ENCODE measurements at places on chromosomes 3 and 15.

DNA sequence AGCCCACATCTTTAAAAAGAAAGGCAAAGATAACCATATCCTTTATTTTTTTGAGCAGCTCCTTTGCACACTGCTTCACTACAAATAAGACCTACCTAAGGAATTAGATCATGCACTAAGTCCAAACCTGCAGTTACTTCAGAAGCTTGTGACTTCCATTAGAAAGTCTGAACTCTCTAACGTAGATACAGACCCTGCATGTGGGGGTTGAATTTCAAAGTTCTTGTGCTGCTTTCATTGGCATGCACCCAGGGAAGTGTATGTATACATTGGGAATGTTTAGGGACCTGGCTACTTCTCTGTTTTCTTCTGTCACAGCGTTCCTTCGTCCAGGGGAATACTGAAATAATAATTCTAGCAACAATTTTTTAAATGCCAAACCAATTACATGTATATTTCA is 185.2 kb upstream of the IL12A start:
- no peak for DNase-seq

- no peak for DNase-seq
These were observed 1.1 kb downstream of the TM4SF4 start for GRCh38 chr3:149475451-149476060.

GRCh38 chr15:74783808-74784175 is 1.9 kb downstream of the CSK start:
- no peak for DNase-seq

DNA sequence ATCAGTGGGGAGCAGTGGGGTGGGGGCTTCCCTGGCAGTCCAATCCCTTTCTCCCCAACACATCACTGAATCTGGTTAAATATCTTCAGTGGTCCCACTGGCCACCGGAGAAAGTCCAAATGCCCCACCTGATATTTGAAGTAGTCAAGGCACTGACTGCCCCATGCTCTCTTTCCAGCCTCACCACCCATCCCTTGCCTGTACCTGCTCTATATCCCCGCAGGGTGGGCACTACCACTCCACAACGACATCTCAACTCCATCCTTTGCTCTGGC is 101.7 kb downstream of the DAPK2 start:
- no peak for DNase-seq

GRCh38 chr3:104612218-104612617 is 754.5 kb upstream of the ALCAM start:
- no peak for DNase-seq

DNA sequence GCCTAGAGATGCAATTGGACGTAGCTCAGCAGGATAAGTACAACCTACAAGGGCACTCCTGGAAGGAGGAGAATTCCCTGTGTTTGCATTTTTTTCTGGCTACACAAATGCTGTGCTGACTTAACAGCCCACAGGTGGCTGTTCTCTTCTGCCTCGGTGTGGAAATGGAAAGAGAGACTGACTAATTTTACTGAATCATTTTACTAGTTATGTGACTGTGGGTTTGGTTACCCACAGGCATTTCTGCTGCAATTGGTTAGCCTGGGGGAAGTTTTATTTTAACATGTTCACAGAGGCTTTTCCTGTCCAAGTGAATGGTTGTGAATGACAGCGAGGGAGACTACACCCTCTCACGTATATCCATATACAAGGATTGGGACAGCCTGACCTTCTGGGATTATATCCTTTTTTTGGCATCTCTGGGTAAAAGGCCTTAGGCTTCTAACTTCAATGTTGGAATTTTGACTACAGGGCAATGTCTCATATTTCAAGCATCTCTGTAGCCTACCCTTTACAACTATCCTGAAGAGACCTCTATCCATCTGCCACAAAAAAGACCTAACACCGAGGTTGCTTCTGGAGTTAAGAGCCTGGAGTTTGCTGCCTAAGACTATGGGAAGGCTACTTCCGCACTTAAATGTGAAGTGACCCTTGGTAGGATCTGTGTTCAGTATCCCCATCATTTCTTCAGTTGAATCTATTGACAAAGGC is 67.2 kb upstream of the TP63 start:
- DNase-seq, result no peak

DNA sequence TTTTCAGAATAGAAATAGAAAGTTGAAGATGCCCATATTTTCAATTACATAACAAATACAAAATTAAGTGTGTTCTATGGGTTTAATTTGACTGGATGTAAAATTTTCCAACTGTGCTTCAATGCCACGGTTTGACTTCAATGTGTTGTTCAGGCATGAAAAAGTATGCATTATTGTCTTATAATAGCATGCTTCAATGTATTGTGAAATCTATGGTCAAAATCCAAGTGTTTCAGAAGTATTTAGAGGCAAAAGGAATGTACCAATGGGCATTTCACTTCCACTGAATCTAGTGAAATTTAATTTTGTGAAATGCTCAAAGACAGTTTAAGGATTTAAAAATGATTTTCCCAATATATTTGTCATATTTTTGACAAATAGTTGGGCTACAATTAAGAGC is 16.0 kb downstream of the NEK10 start:
- DNase-seq, result no peak

DNA sequence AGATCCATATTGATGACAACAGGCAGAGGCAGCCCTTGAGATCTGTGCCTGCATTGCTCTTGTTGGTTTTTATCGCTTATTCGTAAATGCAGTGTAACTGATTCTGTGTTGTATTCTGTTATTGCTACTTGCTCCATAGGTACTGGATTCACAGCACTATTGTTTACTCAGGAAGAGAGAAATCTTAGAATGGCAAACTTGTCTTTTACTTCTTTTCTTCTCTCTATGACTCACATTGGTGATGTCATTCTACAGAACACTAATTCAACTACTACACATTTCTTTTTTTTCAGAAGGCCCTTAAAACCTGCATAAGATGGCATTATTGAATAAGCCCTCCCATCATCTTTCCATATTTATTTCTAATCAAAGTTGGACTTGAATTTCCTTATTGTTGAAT is 201.0 kb upstream of the GBE1 start:
- DNase-seq, result no peak

DNA sequence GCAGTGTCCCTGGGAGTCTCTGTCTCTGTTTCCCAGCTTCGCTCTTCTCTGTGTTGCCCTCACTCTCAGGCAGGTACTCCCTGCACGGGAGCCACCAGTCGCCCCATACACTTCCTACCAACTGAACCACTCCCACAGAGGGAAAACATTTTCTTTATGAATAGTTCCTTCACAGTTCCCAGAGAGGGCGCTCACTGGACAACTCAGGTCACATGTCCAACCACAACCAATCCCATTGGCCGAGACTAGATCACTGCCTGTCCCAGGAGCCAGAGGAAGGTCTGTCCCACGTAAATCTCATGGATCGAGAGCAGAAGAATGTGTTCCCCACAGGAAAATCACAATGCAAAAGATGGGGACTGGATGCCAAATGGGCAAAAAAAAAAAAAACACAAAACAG is 26.1 kb downstream of the GRK7 start:
- no peak for DNase-seq
